ENCODE measurements at places on chromosomes 7 and 10.

- H3K4me3 ChIP-seq = no peak overlapping the region
- H3K36me3 ChIP-seq = peaks cover 2% of the 10 kb centered on the region
Measured at GRCh38 chr10:404346-404745, 269.1 kb downstream of the ZMYND11 start.

DNA sequence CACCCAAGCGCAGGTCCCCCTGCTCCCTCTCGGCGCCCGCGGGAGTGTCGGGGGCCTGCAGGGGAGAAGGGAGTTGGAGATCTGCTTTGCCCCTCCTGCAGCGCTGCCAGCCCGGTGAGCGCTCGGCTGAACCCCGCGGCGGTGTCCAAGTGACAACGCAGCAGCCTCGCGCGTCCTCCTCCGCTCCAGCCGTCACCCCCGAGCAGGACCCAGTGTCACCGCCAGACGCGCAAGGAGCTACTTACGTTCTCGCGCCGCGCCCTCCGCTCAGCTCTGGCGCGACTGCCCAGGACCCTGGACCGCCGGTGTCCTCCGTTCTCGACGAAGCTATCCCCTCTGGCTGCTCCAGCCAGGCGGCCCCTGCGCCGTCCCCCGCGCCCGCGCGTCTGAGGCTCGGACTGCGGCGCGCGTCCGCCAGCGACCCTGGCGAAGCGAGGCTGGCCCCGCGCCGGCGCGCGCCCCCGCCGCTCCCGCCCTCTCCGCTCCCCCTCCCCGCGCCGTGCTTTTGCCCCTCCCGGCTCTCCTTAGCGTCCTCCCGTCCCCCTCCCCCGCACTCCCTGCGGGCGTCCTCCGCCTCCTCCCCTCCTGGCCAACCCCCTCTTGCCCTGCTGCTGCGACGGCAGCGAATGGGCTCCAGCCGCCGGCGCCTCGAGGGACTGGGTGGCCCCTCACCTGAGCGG lies at the start of gene NRCAM:
Gene NRCAM, minus strand, starts transcription at position 439 of the 680 bp plus-strand sequence. CDS start 216,372 bp downstream, outside the sequence.
- DNase-seq = no peak
- H3K36me3 ChIP-seq = peaks cover 10% of the 10 kb centered on the region
- no peak within 1 kb of the TSS for H3K27ac ChIP-seq
- H3K4me1 ChIP-seq = peaks cover 8% of the 10 kb centered on the region
- H3K27me3 ChIP-seq = peaks cover 67% of the 10 kb centered on the region

GRCh38 chr7:99108613-99109012 lies 35.3 kb downstream of the SMURF1 start:
- H3K36me3 ChIP-seq = peaks cover 8% of the 10 kb centered on the region
- DNase-seq = no peak
- no peaks in the 10 kb centered on the region for H3K27me3 ChIP-seq
- H3K4me3 ChIP-seq = no peak overlapping the region
- H3K4me1 ChIP-seq = peaks cover 60% of the 10 kb centered on the region

GRCh38 chr10:125415006-125415633 lies 254.8 kb upstream of the CTBP2 start:
- DNase-seq = no peak
- H3K36me3 ChIP-seq = no peaks in the 10 kb centered on the region
- no peak overlapping the region for H3K4me3 ChIP-seq

- H3K4me1 ChIP-seq = peaks cover 41% of the 10 kb centered on the region
- no peaks in the 10 kb centered on the region for H3K27me3 ChIP-seq
- no peak overlapping the region for H3K4me3 ChIP-seq
- H3K36me3 ChIP-seq = peaks cover 2% of the 10 kb centered on the region
- no peak for DNase-seq
Measured at GRCh38 chr7:16935341-16935735, 53.6 kb upstream of the AGR3 start.

DNA sequence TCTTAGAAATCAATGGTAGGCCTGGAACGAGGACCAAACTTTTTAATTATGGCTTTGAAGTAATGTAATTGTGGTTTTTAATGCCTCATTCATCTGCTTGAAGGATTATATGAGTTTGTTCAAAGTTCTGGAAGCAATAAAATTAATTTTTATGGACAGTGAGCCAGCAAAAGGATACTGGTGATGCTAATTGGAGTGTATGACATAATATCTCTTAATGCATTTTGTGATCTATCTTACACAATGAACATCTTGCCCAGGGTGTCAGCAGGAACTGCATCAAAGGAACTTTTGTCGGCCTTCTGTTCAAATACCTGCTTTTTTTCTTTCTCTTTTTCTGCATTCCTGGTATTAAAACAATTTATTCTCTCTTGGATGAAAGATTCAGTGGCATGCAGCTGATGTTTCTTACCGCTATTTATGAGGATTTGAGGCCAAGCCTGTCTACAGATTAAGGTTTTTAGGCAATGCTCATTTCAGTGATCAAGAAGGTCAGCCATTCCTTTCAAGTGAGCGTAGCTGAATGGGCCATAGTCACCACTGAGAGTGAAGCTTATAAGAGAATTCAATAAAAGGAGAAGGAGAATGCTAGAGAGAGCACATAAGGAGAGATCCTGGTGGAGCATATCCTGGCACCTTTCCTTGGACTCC lies 974.8 kb downstream of the SORCS3 start:
- no peaks in the 10 kb centered on the region for H3K4me1 ChIP-seq
- no peak overlapping the region for H3K4me3 ChIP-seq
- no peak for DNase-seq
- no peak overlapping the region for H3K27ac ChIP-seq
- no peaks in the 10 kb centered on the region for H3K27me3 ChIP-seq

GRCh38 chr7:144729226-144729625 lies 106.6 kb downstream of the TPK1 start:
- no peaks in the 10 kb centered on the region for H3K27me3 ChIP-seq
- H3K36me3 ChIP-seq = peaks cover 7% of the 10 kb centered on the region
- peaks cover 2% of the 10 kb centered on the region for H3K4me1 ChIP-seq
- no peak overlapping the region for H3K4me3 ChIP-seq
- H3K27ac ChIP-seq = no peak overlapping the region

- H3K27me3 ChIP-seq = peaks cover 23% of the 10 kb centered on the region
- H3K27ac ChIP-seq = no peak overlapping the region
- DNase-seq = no peak
- peaks cover 7% of the 10 kb centered on the region for H3K4me1 ChIP-seq
- H3K4me3 ChIP-seq = no peak overlapping the region
Measured at GRCh38 chr7:45180084-45180986, 22.7 kb downstream of the RAMP3 start.

DNA sequence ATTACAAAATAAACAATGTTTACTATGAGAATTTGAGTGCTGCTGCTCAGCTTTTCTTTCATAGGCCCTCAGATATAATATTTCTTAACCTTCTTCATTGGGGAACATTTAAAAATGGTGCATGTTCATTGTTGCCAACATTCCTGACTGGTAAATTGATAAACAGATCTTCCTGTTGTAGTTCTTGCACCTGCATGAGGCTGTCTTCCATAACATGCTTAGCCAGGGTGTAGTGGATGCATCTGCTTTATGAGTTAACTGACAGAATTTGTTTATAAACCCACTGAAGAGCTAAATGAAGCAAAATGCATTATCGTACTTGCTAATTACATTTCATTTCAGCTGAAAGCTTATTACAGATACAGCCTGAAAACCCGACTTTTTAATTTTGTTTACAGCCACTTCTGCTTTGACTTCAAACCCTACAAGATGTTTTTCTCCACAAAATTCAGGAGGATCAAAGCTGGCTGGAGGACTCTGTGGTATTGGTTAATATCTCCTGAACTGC lies 177.2 kb downstream of the SEM1 start:
- H3K27me3 ChIP-seq = peaks cover 33% of the 10 kb centered on the region
- peaks cover 4% of the 10 kb centered on the region for H3K36me3 ChIP-seq
- no peak overlapping the region for H3K27ac ChIP-seq
- DNase-seq = no peak
- no peak overlapping the region for H3K4me3 ChIP-seq

GRCh38 chr7:101969997-101970585 lies 152.7 kb downstream of the CUX1 start:
- no peak for DNase-seq
- no peak overlapping the region for H3K4me3 ChIP-seq
- H3K27me3 ChIP-seq = no peaks in the 10 kb centered on the region
- no peak overlapping the region for H3K27ac ChIP-seq
- H3K36me3 ChIP-seq = no peaks in the 10 kb centered on the region

GRCh38 chr7:98334081-98334480 lies 52.6 kb downstream of the BRI3 start:
- H3K4me3 ChIP-seq = no peak overlapping the region
- DNase-seq = no peak

GRCh38 chr7:149727053-149727898 lies 46.1 kb downstream of the ZNF467 start:
- H3K27ac ChIP-seq = peak overlapping the region; percentile 69
- H3K36me3 ChIP-seq = peaks cover 6% of the 10 kb centered on the region
- no peak for DNase-seq
- no peaks in the 10 kb centered on the region for H3K27me3 ChIP-seq
- H3K4me3 ChIP-seq = no peak overlapping the region
- peaks cover 3% of the 10 kb centered on the region for H3K4me1 ChIP-seq

DNA sequence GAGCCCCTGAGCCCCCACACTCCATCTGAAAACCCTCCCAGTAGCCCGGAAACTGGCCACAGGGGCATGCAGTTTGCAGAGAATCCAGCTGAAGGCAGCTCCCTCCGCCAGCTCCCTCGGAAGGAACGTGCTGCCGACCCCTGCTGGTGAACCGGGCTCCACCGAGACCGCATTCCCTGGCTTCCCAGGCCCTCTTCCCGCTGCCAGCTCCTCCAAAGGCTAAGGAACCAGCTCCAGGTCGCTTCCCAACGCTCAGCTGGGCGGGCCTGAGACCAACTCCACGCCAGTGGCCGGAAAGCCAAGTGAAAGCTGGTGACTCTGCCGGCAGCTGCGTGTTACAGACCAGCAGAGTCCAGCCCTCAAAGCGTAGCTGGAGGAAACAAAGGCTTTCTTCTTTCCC lies 35.8 kb downstream of the GPER1 start:
- H3K27ac ChIP-seq = no peak overlapping the region
- no peak for DNase-seq
- H3K4me1 ChIP-seq = peaks cover 4% of the 10 kb centered on the region
- H3K36me3 ChIP-seq = no peaks in the 10 kb centered on the region
- H3K4me3 ChIP-seq = no peak overlapping the region
- no peaks in the 10 kb centered on the region for H3K27me3 ChIP-seq

DNA sequence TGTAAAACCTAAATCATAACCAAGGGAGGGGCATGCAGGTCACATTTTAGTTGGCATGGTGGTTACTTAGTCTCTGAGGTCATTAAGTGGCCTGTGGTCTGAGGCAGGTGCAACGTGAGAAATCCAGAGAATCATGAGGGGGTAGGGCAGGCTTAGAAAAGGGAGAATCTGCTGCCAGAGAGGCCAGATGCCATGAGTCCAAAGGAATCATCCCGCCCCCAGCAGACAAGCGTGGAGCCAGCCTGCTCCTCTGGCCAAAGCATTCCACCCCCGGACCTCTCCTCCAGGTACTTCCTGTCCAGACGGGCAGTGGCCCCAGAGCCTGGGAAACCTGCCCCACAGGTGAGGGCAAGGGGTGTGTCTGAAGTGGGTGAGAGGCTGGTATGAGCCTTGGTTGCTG lies 196.4 kb upstream of the ZNF32 start:
- peaks cover 6% of the 10 kb centered on the region for H3K27me3 ChIP-seq
- H3K4me1 ChIP-seq = peaks cover 19% of the 10 kb centered on the region
- peak overlapping the region; percentile 77 for H3K27ac ChIP-seq
- H3K36me3 ChIP-seq = peaks cover 2% of the 10 kb centered on the region
- no peak for DNase-seq

GRCh38 chr7:122790132-122790531 lies 87.4 kb upstream of the RNF148 start:
- no peak overlapping the region for H3K27ac ChIP-seq
- no peaks in the 10 kb centered on the region for H3K36me3 ChIP-seq
- H3K4me3 ChIP-seq = no peak overlapping the region
- DNase-seq = no peak

GRCh38 chr7:38574086-38574485 lies 57.1 kb downstream of the AMPH start:
- H3K4me3 ChIP-seq = no peak overlapping the region
- H3K27ac ChIP-seq = no peak overlapping the region
- no peaks in the 10 kb centered on the region for H3K36me3 ChIP-seq
- no peaks in the 10 kb centered on the region for H3K4me1 ChIP-seq
- H3K27me3 ChIP-seq = no peaks in the 10 kb centered on the region
- no peak for DNase-seq

GRCh38 chr10:86058964-86059363 lies 307.6 kb downstream of the GRID1 start:
- DNase-seq = no peak
- H3K4me1 ChIP-seq = no peaks in the 10 kb centered on the region
- H3K27me3 ChIP-seq = peaks cover 35% of the 10 kb centered on the region
- H3K27ac ChIP-seq = no peak overlapping the region
- H3K4me3 ChIP-seq = no peak overlapping the region
- H3K36me3 ChIP-seq = no peaks in the 10 kb centered on the region

DNA sequence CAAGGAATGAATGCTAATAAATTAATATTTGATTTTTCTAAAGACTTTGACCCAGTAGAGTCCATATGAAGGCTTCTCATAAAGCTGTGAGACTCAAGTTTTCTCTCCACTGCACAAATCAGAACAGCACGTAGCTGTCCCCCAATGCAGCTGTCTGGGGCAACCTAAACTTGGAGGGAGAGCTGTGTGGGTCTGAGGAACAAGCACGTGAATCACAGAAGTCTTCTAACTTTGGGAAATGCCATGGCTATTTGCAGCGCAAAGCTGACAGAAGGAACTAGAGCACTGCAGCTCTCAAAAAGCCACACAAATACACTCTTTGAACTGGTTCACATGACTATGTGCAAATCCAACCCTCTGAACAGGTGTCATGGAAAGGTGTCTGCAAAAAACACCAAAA lies 47.9 kb downstream of the COL1A2 start:
- no peaks in the 10 kb centered on the region for H3K36me3 ChIP-seq
- H3K27me3 ChIP-seq = peaks cover 38% of the 10 kb centered on the region
- H3K27ac ChIP-seq = no peak overlapping the region
- no peak for DNase-seq

DNA sequence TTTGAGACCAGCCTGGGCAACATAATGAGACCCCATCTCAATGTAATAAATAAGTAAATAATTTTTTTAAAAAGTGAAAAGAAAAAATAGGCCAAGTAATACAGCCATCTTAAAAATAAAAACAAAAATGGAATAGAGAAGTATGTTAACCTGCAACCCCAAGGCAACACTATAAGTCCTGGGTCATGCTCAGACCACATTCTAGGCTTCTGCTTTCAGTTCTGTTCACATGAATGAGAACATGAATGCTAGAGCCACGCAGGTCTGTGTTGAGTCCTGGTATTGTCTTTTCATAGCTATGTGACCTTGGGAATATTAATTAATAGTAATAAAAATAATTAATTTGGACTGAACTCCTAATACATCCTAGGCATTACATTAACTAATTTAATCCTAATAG lies 284.0 kb downstream of the AUTS2 start:
- no peaks in the 10 kb centered on the region for H3K4me1 ChIP-seq
- DNase-seq = no peak
- H3K36me3 ChIP-seq = no peaks in the 10 kb centered on the region
- H3K27me3 ChIP-seq = no peaks in the 10 kb centered on the region
- H3K27ac ChIP-seq = no peak overlapping the region
- no peak overlapping the region for H3K4me3 ChIP-seq

DNA sequence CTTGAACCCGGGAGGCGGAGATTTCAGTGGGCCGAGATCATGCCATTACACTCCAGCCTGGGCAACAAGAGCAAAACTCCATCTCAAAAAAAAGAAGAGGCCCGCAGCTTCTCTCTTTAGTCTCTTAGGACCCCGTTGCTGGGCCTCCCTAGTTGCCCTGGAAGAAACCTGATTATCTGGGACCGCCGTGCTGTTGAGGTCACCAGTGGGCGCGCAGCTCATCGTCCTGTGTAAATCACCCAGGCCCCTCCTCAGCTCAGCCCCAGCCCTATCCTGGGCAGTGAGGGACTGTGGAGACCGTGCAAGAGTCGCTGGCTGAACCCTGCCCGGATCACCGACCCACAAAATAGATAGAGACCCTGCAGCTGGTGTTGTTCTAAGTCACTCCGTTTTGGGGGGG lies 85.0 kb downstream of the UNCX start:
- H3K27me3 ChIP-seq = peaks cover 6% of the 10 kb centered on the region
- H3K4me3 ChIP-seq = no peak overlapping the region
- H3K4me1 ChIP-seq = no peaks in the 10 kb centered on the region
- DNase-seq = no peak
- no peaks in the 10 kb centered on the region for H3K36me3 ChIP-seq
- no peak overlapping the region for H3K27ac ChIP-seq

Data from T-helper 17 cell (primary cell).